ENCODE measurements at places on chromosomes 4 and X.

GRCh38 chrX:69289046-69289792, 124.0 kb upstream of the PJA1 start:
- DNase-seq, result no peak

DNA sequence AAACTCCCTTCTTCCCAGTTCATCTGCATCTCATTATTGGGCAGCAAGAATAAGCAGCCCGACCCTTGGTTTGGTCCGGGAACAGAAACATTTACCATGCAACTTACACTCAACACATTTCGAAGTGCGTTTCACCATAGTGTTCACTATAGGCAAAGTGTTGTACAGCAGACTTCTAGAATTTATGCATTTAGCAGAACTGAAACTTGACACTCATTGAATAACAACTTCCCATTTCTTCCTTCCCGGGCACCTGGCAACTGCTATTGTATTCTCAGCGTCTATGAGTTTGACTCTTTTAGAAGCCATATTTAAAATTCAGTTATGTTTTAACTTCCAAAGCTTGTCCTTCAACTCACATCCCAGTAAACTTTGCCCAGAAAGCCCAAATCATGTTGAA, 840.6 kb downstream of the NLGN4X start:
- DNase-seq, result no peak

GRCh38 chr4:17168571-17168970, 270.1 kb upstream of the LDB2 start:
- no peak for DNase-seq

DNA sequence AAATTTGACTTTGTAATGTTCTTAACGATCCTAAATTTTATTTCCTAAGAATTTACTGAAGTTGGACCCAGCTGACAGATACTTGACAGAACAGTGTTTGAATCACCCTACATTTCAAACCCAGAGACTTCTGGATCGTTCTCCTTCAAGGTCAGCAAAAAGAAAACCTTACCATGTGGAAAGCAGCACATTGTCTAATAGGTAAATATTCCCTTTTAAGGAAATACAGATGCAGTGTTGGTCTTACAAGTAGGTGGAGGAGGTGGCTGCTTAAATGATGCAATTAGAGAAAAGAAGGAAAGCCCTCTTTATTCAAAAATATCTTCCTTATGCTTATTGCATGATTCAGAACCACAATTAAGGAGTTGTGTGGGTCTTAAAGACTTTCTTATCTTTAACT, 73.5 kb downstream of the RS1 start:
- no peak for DNase-seq

- DNase-seq, result no peak
These were observed 23.5 kb upstream of the DUSP9 start for GRCh38 chrX:153623310-153624029.

DNA sequence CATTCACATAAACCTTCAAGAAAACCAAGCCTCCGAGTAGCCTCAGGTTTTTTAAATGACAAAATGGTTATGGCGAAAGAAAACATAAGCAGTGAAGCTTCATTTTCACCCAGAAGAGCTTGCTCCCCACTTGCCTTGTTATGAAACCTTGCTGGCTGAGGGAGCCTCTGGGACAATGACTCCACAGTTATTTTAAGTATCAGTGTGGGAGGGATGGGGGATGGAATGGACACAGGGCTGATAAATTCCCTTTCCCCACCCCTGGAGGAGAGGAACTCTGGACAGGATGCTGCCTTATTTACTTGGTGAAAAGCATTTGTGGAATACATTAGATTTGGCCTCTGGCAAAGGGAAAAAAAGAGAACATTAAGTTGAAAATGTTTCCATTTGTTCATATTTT, 220.7 kb upstream of the CNKSR2 start:
- no peak for DNase-seq

GRCh38 chr4:115575851-115576250, 462.4 kb upstream of the NDST4 start:
- DNase-seq, result no peak

- no peak for DNase-seq
These were observed at the start of gene KIT for GRCh38 chr4:54657551-54658251. TSS of gene KIT (plus strand) at chr4:54657957. CDS start at chr4:54658015, 58 bp downstream.

- DNase-seq, result no peak
These were observed 212.7 kb downstream of the SHOX start for GRCh38 chrX:843306-843705.

DNA sequence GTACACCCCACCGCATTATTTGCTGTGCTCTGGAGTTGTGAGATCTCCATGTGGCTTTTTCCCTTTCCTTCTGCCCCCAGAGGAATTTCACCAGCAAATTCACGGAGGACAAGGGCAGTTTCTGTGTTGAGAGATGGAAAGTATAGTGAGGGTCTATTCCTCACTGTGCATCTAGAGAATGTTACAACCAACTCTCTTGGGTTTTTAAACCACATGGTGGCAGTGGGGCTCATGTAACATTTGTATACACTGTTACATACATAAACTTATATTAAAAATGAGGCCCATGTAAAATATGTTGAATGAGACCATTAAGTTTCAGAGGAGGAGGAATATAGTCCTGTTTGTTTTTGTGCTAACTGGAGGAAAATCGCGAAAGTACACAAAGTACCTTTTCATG, 909 bp upstream of the PRKG2 start:
- DNase-seq, result no peak

DNA sequence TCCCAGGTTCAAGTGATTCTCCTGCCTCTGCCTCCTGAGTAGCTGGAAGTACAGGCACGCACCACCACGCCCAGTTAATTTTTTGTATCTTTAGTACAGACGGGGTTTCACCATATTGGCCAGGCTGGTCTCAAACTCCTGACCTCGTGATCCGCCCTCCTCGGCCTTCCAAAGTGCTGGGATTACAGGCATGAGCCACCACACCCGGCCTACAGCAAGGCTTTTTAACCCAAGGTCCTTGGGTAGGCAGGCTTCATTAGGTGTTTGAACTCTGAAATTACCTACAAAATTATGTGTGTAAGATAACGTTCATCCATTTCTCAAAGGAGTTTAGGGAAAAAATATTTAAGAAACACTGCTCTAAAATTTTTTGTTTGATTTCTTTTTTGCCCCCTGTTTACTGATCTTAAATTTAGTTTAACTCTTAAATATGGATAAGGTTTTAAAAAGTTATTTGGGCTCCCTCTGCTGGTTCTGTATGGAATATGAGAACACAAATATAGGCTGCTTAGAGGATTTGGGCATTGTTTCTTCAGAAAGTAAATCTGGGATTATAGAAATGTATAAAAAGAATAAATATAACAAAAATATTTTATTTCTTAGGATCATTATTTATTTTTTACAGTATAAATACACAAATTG, 92.8 kb downstream of the CBR4 start:
- no peak for DNase-seq

DNA sequence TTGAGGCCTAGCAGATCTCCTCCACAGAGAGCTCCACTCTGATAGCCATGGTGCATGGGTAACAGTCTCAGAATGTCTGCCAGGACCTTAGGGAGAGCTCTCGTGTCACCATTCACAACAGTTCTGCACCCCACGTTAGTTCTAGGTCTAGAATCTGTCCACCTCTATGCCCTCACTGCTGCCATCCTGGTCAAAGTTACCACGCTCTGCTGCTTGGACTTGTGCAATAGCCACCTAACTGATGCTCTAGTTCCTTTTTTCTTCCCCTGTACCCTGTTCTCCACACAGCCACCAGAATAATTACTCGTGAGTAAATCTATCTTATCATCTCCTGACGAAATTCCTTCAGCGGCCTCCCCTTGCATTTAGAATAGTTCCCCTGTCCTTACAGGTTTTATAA, 268.8 kb upstream of the GATB start:
- DNase-seq, result no peak

DNA sequence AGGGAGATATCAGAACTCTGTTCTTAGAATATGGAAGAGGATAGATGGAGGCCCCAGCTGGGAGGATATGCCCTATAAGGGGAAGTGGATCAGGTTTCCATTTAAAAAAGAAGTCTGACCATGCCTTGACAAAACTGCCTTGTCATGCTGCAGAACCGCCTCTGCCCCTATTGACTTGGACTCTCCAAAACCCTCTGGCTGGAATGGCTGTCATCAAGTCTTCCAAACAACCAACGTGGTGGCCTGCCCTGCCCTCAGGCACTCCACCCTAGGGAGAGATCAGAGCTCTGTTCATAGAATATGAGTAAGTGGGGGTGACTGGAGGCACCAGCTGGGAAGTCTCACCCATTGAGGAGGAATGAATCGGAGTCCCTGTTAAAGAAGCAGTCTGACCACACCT, 114.9 kb downstream of the VSIG4 start:
- no peak for DNase-seq

DNA sequence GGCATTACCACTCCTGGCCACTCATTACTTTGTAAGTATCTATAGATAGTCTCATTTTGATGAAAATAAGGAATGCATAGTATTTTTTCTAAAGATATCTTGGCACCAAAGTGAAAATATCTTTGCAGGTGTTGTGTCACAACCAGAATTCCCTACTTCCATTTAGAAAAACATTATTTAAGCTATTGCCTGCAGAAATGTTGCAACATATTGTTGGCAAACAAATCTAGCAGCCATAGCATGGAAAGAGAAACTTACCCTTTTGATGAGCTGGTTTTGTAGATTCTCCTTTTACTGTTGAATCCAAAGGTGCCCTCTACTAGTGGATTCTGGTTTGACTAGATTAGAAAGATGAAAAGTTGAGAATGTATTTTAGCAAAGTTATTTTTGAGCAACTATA, 138.8 kb downstream of the AREG start:
- no peak for DNase-seq

- DNase-seq, result no peak
These were observed 89.5 kb upstream of the CITED1 start for GRCh38 chrX:72395237-72395636.

DNA sequence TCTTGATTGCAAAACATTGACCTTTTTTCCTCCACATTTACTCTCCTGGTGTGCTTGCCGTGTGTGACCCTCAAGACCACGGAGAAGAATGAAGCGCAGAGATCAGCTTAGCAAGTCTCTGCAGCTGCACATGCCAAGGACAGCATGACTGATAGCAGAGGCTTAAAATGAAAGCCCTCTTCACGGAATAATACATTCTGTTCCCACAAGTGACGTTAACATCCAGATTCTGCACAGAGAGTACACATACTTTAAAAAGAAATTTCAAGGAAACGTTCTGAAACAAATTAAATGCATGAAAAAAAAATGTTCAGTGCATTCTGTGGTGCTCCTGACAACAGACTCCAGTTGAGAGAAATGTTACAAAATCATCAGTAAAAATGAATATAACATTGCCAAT, 60.9 kb downstream of the SLC7A11 start:
- DNase-seq, result no peak

- no peak for DNase-seq
These were observed 235.9 kb downstream of the RPA4 start for GRCh38 chrX:97119474-97120109.

- no peak for DNase-seq
These were observed 1811.6 kb downstream of the ARAP2 start for GRCh38 chr4:34432706-34433105.

DNA sequence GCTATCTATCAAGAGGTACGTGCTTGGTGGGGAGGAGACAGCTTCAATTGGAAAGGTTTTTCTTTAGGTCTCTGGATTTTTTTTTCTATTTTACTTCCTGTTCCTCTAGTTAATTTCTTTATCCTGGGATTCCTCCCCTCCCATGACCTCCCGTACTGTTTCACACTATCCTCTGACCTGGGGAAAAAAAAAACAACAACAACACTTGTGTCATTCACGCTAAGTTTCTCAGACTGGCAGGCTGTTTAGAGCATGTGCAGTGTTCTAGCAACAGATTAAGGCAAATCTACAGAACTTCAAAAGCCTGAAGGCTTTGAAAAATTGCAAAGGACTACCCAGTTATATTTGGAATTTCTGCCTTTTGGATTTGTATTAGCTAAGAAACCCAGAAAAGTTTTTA, 358.4 kb downstream of the ARHGAP24 start:
- DNase-seq, result no peak

DNA sequence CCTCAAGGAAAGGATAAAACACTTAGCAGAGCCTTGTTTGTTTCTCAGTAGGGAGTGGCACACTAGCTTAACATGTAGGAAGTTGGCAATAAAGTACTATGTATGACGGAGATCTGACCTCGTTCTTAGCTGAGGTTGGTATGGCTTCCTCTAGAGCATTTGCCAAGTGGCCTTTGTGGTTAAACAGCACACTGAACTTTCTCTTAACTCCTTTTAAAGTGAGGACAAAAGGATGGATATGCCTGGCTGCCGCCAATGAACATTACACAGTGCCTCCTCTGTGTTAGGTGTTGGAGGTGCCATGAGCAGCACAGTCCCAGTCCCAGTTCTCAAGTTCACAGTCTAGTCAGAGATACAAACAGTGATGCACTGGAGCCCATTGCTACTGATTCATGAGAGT, 54.4 kb downstream of the VGLL1 start:
- DNase-seq, result no peak

DNA sequence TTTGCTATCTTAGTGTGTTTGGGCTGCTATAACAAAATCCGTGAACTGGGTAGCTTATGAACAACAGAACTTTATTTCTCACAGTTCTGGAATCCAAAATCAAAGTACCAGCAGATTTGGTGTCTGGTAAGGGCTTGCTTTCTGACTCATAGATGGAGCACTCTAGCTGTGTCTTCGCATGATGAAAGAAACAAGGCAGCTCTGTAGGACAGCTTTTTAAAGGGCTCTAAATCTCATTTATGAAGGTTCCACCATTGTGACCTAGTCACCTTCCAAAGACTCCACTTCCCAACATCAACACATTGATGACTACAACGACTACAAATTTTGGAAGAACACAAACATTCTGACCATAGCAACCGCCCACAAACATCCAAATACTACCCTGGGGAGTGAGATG, 158.6 kb upstream of the LCORL start:
- DNase-seq, result no peak

DNA sequence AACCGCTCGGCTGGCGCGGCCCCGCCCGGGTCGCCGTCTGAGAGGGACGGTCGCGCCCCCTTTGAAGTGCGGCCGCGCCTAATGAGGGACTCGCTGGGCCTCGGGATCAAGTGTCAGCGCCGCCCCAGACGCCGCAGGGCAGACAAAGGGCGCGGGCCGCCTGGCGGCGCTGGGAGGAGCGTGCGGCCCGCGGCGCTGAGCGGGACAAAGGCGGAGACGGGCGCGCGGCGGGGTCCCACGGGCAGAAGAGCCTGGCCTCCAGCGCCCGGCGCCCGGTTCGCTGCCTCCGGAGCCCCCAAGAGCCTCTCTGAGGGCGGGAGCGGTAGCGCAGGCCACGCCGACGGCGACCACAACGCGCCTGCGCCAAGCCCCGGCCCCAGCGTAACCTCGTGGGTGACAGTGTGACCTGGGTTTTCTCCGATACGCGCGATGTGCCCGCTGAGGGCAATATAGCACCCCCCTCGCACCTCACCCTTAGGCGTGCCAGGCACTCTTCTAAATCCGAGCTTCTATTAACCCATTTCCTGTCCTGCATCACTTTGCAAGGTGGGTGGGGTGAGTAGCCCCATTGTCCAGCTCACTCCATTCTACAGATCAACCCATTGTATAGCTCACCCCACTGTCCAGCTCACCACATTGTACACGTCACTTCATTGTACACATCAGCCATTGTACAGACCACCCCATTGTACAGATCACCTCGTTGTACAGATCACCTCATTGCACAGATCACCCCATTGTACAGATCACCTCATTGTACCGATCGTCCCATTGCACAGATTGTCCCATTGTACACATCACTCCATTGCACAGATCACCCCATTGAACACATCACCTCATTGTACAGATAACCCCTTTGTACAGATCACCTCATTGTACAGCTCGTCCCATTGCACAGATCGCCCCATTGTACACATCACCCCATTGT, 33.7 kb upstream of the STX18 start:
- no peak for DNase-seq

Data from RWPE2 (cell line).